ENCODE measurements at places on chromosomes 2 and 18.

DNA sequence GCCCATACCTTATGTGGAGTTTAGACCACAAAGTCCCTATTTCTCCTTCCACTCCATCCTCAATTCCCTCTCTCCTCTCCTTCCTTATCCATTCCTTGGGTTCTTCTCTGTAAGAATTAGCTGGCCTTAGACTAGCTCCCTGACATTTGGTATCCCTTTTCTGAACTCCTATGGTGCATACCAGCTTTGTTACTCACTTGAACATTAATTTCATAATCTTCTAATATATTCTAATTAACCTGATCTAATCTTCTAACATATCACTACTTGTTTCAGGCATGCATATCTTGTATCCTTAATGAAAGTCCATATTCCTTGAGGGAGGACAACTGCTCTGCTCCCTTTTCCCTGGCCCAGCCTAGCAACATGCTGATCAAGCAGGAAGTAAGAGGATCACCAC is 66.4 kb downstream of the EHD3 start:
- DNase-seq, result no peak

- no peak for DNase-seq
Measured at GRCh38 chr2:26325851-26326250, 20.1 kb upstream of the SELENOI start.

GRCh38 chr2:134764164-134764563 is 45.4 kb upstream of the TMEM163 start:
- no peak for DNase-seq

- no peak for DNase-seq
Measured at GRCh38 chr2:235146871-235147565, 195.2 kb downstream of the SH3BP4 start.

- no peak for DNase-seq
Measured at GRCh38 chr2:236747925-236748324, 178.3 kb downstream of the ACKR3 start.

- no peak for DNase-seq
Measured at GRCh38 chr2:8674420-8675009, 7.3 kb upstream of the ID2 start.

DNA sequence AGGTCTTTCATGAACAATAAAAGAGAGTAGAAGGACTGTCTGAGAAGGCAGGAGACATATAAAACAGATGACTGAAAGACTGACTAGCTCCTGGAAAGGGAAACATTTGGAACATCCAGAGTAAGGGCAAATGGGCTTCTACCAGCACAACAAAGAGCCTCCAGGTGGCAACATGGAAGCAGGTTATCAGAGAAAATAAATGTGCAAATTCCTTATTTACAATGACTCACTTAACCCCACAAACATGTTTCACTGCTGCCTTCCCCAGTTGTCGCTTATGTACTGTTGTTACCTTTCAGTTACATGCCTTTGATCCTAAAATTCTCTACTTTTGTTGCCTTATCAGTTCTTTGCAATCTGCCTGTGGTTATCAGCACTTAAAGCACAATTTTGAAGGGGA is 117.0 kb downstream of the HIBCH start:
- no peak for DNase-seq

DNA sequence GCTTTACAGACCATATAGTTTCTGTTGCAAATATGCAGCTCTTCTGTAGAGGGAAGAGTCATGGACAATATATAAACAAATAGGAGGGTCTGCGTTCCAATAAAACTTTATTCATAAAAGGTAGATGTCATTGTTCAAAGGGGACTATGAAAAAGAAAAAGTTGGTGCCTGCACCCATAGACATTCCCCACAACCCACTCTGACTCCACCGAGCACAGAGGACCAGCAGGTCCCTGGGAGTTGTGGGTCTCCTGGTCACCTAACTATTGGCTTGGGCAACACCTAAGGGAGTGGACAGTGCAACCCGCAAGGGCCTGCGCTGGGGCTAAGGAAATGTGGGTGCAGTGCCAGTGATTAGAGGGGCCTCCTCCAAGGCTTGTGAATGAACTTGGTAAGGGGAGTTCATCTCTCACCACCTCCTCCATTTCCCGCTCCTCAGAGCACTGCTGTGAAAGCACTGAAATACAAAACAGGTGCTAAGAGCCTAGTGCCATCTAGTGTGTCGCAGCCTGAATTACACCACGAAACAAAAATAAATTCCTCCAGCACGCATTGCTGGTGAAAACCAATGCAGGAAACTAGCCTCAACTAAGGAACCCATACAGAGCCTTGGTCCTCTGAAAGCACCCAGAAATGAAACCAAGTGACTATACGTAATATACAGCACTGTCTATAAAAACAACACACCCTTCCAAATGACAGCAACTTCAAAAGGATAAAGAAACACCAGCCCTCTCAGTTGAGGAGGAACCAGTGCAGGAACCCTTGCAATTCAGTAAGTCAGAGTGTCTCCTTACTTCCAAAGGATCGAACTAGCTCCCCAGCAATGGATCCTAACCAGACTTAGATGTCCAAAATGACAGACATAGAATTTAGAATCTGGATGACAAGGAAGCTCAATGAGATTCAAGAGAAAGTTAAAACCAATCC is 166.6 kb downstream of the RNF144A start:
- peak; percentile 40 for DNase-seq

- no peak for DNase-seq
Measured at GRCh38 chr18:11322006-11322405, 172.6 kb upstream of the PIEZO2 start.

DNA sequence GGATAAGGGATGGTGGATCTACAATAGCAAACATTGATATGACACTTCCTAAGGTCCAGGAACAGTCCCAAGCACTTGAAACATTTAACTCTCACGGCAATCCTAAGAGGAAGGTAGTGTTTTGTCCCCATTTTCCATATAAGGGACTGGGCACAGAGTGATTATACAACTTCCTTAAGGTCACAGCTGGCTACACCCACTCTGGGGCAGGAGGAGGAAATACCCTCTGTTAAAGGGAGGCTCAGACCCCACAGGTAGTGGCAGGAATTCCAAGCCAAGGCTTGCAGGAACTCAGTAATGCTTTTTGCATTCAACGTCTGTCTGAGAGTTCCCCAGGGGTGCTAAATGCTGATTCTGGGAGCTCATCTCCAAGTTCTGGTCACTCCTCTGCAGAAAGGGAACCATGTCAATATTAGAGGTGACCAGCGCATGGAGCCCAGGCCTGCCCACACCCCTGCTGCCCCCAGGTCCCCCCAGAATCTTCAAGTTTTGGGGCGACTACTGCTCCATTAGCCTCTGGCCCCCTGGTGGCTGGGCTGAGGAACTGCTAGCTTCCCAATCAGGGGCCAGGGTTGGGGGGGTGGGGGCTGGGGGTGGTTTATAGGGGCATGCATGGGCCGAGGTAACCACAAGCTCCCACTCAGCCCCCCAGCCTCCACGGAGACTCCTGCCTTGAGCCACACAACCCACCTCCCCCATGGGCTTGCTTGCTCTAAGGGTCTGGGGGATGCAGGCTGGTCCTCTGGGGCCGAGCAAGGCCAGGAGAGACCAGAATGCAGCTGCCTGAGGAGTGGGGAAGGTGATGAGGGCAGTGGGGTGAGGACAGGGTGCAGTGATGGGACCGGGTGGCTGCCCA is 11.1 kb downstream of the OBSL1 start:
- DNase-seq, result no peak

DNA sequence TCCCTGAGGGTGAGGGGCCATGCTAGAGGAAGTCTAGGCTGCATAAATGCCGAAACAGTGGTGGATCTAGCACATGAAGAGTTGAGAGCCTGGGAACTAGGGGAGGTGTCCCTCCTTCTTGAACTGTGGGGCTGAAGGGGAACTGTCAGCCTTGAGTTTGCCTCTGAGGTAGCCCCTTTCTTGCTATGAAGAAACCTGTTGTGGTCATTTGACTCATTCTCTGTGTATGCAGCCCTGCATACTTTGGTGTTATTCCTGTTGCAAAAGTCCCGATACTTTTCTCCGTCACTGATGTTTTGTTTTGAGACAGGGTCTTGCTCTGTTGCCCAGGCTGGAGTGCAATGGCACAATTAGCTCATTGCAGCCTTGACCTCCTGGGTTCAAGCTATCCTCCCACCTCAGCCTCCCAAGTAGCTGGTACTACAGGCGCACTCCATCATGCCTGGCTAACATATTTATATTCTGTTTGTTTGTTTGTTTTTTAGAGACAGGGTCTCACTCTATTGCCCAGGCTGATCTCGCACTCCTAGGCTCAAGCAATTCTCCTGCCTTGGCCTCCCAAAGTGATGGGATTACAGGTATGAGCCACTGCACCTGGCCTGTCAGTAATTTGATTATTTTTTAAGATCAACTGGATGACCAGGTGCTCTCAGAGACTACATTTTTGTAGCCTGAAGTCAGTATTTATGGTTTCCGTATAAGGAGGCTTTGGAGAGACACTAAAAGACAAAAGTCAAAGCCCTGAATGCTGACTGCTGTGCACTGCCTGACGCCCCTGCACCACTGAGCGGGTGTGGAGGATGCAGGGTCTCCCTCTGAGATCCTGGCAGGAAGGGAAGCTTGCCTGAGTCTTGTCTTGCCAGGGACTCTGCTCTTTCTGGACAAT is 126.0 kb upstream of the MSH6 start:
- no peak for DNase-seq

DNA sequence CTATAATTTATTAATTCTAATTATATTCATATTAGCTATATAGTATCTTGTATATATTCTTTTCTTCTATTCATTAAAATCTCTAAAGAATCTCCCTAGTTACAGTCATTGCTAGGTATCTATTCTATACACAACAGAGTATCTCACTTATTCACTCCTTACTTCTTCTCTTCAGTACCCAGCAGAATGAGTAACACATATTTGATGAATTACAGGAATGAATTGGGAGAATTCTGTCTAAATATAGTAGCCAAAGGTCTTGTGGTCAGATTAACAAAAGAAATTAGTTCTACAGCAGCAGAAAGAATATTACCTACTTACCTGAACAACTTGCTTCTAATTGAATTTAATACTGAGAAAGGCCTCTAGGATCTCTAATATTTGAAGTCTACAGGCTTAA is 758.0 kb upstream of the ZEB2 start:
- no peak for DNase-seq

GRCh38 chr2:2974982-2975381 is 402.6 kb downstream of the EIPR1 start:
- DNase-seq, result no peak

DNA sequence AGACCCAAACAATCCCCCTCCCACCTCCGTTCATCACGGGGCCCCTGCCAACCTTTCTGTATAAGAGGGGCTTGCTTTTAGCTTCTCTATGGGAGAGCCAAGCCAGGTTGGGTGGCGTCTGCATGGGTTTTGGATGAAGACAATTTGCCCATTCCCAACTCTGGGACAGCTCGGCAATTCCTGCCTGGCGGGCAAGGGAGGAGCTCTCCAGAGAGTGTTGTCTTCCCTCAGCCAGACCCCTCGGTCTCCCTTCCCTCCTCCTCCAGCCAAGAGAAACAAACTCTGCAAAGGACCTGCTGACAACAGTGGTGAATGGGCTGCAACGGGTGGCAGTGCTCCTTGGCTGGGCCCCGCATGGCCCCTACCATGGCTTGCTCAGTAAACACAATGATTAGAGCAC is 267.2 kb upstream of the HDAC4 start:
- DNase-seq, result no peak

DNA sequence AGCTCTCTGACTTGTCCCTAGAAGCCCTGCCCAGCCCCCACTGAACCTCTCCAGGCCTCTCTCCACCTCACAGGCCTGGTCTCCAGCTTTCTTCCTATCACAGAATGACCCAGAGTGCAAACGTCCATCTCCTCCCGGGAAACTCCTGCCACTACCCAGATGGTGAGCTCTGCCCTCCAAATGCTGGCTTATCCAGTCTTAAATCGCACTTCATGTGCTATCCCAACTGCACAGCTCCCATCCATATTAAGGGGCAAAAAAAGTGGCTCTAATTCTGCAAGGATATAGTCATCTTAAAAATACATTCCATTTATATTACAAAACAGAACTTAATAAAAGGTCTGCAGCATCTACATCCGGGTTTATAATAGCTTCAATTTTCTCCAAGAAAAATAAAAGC is 70.8 kb upstream of the CDC42EP3 start:
- no peak for DNase-seq

- no peak for DNase-seq
Measured at GRCh38 chr2:120902592-120902991, 166.9 kb downstream of the GLI2 start.

- no peak for DNase-seq
Measured at GRCh38 chr2:240623531-240624010, 1.7 kb upstream of the GPR35 start.

DNA sequence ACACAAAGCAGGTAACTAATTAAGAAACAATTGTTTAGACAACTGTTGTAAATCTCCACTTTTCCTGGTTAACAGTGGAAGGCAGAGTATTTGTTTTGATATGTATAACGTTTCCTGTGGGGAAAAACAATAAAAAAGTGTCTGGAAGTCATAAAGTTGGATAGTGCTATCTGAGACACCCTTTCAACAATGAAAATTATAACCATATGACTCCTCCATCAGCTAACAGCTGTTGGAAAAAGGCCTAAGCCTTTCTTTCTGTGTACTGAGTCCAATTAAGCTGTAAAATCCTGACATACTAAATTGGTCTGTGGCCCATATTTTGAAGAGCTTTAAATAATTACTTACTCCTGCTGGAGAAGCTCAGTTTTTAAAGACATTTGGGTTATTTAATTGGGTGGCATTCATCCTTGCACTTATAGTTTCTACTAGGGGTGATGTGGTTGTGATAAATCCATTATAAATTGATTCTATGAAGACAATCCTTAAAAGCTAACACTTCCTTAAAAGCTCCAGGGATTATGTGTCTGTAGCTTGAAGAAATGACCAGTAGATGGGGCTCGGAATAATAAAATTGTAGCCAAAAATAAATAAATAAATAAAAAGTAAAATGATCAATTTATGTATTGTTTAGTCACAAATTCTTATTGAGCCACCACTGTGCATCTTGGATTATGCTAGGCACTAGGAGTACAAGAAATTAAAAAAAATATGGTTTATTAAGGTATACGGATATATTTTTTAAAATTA is 698.1 kb upstream of the NXPH2 start:
- DNase-seq, result no peak

DNA sequence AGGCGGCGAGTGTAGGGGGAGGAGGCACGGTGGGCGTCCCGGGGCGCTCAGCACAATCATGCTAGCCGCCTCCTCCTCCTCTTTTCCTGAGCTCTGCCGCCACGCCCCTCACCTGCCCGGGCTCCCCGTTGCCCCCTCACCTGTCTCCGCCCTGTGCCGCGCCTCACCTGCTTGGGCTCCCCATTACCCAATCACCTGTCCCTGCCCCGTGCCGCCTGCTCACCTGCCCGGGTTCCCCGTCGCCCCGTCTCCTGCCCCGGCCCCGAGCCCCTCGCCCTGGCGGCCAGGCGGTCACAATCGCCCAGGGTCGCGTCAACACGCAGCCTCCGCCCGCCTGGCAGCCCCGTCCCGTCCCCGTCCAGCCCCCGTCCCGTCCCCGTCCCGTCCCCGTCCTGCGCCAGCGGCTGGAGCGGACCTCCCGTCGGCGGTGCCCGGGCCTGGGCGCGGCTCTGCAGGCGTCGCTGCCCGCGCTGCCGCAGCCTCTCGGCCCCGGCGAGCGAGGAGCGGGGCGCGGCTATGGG is at the start of gene DCDC2C:
DCDC2C (plus strand) TSS at position 340 of the 521 bp plus-strand sequence; CDS start at position 517, 177 bp downstream.
- no peak for DNase-seq

- no peak for DNase-seq
Measured at GRCh38 chr2:28038722-28039121, 148.2 kb downstream of the BABAM2 start.

- no peak for DNase-seq
Measured at GRCh38 chr18:37967261-37967660, 401.7 kb upstream of the CELF4 start.
